ENCODE measurements at places on chromosomes 2 and 18.
A peak's percentile ranks its signal among the peaks of the same experiment; 100 is the strongest.

DNA sequence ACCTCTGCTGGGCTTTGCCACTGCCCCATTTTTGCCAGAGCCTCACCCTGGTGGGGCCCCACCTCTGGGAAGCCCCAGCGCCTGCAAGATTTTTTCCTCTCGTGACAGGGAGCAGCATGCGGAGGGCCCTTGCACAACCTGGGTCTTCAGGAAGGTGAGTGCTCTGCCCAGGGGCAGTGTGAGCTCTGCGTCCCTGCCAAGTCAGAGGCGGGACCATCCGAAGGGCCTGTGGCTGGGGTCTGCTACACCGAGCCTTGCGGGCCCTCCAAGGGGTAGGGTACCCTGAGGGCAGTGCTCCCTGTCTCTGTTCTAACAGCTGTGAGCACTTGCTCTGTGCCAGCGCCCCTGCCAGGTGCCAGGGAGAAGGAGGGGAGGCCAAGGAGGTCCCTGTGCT, 5.8 kb upstream of the ODC1 start:
- DNase-seq: no peak

GRCh38 chr2:241977557-241978300, 108.2 kb downstream of the RTP5 start:
- no peak for DNase-seq

GRCh38 chr2:240834377-240834975, 14.5 kb upstream of the KIF1A start:
- no peak for DNase-seq

GRCh38 chr2:203878063-203878462, 10.5 kb downstream of the CTLA4 start:
- DNase-seq: no peak

DNA sequence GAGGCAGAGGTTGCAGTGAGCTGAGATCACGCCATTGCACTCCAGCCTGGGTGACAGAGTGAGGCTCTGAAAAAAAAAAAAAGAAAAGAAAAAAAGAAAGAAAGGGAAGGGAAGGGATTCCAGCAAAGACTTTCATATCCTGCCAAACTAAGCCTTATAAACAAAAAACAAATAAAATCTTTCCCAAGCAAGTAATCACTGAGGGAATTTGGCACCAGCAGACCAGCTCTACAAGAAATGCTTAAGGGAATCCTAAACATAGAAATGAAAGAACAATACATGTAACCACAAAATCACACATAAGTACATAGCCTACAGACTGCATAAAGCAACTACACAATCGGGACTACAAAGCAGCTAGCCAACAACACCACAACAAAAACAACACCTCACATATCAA, 79.1 kb downstream of the TRABD2A start:
- no peak for DNase-seq

- DNase-seq: peak; percentile 86
Measured at GRCh38 chr2:207334624-207335371, 169.1 kb upstream of the KLF7 start.

GRCh38 chr2:42796427-42797248, 4.3 kb upstream of the HAAO start:
- DNase-seq: no peak

DNA sequence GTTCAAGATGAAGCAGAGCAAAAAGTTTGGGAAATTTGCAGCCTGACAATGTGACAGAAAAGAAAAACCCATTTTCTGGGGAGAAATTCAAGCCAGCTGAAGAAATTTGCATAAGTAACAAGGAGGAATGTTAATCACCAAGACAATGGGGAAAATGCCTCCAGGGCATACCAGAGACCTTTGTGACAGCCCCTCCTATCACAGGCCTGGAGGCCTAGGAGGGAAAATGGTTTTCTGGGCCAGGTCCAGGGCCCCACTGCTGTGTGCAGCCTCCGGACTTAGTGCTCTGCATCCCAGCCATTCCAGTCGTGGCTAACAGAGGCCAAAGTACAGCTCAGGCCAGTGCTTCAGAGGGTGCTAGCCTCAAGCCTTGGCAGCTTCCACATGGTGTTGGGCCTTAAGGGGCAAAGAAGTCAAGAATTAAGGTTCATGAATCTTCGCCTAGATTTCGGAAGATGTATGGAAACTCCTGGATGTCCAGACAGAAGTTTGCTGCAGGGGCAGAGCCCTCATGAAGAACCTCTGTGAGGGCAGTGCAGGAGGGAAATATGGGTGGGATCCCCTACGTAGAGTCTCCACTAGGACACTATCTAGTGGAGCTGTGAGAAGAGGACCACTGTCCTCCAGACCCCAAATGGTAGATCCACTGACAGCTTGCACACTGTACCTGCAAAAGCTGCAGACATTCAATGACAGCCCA, 314.1 kb upstream of the TRIB2 start:
- DNase-seq: no peak

DNA sequence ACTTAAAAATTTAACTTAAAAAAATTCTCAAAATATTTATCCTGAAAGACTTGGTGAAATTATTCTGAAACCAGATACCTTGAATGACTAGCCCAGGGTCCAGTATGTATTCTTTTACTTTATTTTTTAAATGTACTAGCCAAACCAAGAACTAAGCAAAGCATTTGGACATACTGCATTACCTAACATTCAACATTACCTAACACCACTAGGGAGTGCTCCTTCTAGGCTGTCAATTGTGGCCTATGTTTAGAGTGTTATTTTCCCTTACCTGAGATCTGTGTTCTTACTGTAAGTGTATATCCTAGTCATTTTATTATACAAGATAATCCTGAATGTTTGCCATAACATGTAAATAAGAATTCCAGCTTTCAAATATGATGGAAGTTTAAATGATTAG, 496.6 kb downstream of the PTPRM start:
- no peak for DNase-seq

- no peak for DNase-seq
Measured at GRCh38 chr2:27494284-27494943, 586 bp downstream of the FNDC4 start.

DNA sequence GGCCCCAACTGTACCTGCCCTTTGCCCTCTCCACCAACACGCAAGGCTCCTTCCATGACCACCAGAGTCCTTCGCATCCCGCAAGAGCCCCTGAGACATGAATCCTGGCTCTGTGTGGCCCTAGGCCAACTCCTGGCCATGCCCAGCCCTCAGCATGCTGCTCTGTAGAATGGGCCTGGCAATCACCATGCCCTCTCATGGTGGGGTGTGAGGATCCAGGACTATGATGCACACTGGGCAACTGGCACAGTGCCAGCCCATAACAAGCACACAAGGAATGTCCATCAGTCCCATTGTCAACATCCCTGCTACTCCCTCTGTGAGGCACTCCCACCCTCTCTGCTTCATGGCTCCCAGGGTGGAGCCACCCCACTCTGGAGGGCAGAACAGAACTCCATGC, 44.7 kb downstream of the FER1L5 start:
- no peak for DNase-seq

DNA sequence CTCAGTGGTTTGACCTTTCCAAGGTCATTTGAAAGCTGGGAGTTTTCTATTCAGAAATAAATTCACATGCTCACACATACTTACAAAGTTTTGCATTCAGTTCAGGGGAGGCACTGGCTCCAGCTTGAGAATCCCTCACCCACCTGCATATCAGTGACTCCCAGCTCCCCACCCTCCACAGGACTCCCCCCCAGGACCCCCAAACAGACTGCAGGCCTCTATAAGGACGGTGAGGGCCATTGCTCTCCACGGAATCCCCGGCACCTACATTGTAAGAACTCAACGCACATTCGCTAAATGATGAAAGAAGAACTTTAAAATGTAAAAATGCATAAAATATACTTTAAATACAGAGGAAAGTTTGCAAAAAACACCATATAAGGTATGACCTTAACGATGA, 97.2 kb upstream of the TEX51 start:
- DNase-seq: no peak

DNA sequence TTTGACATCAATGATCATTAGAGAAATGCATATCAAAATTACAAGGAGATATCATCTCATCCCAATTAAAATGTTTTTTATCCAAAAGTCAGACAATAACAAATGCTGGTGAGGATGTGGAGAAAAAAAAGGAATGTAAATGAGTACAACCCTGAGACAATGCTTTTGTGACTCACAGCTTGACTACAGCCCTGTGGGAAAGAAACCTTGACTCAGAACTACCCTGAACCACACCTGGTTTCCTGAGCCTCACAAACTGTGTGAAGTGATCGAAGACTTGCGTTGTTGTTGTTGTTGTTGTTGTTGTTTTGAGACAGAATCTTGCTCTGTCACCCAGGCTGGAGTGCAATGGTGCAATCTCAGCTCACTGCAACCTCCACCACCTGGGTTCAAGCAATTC, 266.6 kb upstream of the MYT1L start:
- no peak for DNase-seq

- DNase-seq: peak; percentile 90
Measured at GRCh38 chr2:234257859-234258561, 207.5 kb downstream of the SPP2 start.

DNA sequence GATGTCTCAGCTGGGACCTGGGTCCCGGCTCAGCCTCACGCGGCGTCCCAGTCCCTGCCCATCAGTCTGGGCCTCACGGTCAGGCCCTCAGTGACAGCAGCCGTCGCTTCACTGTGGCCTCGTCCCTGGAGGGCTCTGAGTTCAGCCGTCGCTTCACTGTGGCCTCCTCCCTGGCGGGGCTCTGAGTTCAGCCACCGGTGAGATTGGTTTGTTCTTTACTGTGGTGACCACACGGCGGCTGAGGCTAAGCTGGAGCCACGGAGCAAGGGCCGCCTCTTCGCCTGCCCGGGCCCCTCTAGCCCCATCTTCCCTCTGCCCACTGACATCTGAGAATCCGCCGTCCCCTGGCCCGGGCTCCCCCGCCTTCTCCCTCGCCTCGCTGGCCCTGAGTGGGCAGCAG, 51.2 kb downstream of the NFATC1 start:
- no peak for DNase-seq

DNA sequence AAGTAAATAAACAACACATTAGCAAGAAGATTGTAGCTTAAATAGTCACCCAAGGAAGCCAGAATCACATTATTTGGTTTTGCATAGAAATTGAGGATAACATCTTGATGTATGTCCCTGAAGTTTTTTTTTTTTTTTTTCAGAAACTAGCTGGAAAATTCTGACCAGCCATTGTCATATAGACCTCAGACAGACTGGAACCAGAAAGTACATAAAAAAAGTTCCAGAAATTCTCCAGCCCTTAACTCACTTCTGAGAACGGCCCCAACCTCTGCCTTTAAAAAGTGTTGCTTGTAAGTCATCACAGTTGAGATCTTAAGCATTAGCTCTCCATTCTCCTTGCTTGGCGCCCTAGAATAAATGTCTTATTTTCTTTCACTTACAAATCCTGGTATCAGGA, 350.5 kb downstream of the CCDC85A start:
- DNase-seq: peak; percentile 18

- no peak for DNase-seq
Measured at GRCh38 chr2:126793885-126794613, 104.6 kb upstream of the TEX51 start.

DNA sequence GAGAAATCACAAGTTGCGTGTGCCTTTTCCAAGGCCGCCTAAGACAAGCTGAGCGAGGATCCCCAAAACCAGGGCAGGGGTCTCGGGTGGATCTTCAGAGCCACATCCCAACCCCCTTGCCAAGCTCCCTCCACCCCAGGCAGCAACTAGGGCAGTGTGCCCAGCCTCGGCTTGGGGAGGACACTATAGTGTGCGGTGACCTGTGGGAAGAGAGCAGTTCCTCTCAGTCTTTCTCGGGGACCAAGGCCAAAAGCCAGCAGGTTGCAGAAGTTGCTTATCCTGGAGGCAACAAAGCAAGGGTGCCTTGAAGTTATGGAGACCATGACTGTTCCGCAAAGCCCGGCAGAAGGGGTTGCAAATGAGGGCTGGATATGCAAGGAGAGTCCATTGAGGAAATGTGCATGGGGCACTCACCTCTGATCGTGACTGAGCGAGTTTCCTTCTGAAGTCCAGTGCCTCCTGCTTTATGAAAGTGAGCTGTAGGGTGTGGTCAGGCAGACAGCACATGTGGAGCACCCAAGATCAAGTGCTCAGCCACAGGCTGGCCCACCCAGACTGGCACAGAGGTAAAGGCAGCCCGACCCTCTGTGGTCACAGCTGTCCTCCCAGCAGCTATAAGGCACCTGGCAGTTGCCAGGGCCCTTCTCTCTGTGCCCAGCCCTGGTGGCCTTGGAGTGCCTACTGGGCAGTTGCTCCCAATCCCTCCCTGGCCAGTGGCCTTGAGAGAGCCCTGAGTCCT, 260.5 kb downstream of the ATAD2B start:
- no peak for DNase-seq

DNA sequence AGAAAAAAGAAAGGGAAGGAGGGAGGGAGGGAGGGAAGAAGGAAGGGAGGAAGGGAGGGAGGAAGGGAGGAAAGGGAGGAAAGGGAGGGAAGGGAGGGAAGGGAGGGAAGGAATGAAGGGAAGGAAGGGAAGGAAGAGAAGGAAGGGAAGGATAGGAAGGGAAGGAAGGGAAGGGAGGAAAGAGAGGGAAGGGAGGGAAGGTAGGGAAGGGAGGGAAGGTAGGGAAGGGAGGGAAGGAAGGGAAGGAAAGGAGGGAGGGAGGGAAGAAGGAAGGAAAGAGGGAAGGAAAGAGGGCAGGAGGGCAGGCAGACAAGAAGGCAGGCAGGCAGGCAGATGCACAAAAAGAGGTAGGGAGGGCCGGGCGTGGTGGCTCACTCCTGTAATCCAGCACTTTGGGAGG, 74.9 kb downstream of the THADA start:
- DNase-seq: no peak

DNA sequence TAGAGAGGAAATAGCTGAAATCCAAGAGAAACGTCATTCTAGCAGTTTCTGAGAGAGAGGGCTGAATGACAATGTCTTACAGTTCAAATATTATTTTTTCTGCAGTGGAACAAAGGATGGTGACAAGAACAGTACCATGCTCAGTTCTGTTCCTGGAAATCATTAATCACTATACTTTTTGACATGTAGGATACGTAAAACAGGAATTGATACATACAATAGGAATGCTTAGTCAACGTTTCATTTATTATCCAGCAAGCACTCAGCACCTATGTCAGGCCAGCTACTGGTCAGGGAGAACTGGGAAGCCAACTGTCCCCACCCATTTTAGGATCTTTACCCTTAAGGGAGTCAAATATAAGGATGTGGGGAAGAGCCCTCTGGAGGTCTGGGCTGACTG, 114.7 kb downstream of the DHRS9 start:
- no peak for DNase-seq

- DNase-seq: no peak
Measured at GRCh38 chr2:142914507-142915313, 37.2 kb downstream of the KYNU start.

- no peak for DNase-seq
Measured at GRCh38 chr2:113891265-113891959, 1.5 kb downstream of the ACTR3 start.

DNA sequence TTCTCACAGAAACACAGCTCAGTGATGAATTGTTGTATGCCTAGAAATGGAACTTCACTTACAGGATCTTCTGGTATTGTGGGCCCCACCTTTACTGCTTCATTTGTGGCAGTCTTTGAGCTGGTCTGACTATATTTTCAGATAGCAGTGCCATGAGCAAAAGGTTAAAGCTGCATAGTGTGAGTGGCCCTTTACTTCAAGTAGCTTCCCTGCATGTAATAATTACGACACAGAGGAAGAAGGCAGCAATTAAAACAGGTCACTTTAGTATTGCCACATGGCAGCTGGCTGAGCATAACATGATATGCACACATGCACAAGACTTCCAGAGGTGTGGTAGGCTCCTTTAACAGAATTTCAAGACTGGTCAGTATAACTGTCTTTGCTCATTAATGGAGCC, 426.3 kb upstream of the ZEB2 start:
- no peak for DNase-seq

All from retinal pigment epithelial cell (primary cell).